ENCODE measurements at places on chromosomes 2 and 18.
A peak's percentile ranks its signal among the peaks of the same experiment; 100 is the strongest.

DNA sequence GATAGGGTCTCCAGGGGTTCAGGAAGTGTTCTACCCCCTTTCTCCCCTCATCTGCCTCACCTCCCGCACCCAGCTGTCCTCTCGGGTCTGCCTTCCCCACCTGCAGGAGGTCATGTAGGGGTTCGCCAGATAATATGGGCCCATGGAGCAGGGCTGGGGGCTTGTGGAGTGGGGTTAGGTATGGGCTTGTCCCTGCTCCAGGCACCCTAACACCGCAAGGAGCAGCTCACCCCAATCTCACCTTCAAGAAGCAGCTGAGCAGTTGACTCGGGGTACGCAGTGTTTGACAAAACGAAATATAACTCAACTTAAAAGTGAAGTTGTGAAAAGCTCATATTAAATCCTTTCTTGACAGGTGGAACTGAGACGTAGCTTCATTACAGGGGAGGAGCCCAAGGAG, 99.6 kb downstream of the CTIF start:
- DNase-seq = no peak

DNA sequence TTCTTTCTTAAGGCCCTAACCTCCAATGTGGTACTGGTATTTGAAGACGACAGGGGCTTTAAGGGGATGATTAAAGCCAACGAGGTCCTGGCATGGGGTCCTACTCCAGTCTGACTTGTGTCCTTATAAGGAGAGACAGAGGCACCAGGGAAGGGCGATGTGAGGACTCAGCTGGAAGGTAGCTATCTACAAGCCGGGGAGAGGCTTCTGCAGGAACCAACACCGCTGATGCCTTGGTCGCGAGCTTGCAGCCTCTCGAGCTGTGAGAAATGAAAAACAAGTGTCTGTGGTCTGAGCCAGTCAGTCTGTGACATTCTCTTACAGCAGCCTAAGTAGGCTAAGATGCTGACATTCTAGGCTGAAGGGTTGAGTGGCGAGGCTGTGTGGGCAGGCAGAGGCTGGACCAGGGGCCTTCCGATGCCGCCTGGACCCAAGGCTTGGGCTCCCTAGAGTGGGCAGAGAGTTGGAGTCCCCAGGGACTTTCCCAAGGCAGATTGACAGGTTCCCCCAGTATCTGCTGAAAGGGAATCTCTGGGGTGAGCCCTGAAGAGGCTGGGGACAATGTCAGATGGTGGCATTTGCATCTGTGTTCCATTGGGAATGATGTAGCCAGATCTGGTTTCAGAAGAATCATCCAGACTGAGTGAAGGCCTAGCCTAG, 322.9 kb upstream of the HS6ST1 start:
- no peak for DNase-seq

- DNase-seq = no peak
Observed at GRCh38 chr2:23760736-23761135, 166.2 kb downstream of the ATAD2B start.

DNA sequence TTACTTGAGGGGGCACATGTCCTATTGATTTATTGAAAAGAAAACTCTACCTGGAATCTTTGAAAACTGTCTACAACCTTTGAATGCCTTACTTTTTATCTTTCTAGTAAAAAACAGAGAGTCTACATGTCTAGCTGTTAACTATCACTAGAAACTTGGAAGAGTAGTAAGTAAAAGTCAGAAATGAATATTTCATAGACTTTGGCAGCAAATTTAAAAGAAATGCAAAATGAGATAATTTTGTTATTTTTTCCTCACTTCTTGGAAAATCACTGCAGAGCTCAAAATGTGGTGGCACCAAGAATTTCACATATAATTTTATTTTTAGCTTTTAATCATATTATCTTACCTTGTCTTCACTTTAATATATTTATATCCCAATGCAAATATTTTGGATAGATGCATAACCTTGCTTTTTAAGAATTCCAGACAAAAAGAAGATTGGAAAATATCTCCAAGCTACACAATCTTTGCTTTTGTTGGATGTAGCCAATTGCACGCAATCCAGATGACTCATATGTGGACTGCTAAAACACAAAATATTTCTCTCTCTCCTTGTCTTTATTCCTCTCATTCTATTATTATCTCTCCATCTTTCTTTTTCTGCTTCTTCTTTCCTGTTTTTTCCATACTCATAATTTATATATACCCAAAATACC, 92.2 kb upstream of the DSEL start:
- DNase-seq = no peak

DNA sequence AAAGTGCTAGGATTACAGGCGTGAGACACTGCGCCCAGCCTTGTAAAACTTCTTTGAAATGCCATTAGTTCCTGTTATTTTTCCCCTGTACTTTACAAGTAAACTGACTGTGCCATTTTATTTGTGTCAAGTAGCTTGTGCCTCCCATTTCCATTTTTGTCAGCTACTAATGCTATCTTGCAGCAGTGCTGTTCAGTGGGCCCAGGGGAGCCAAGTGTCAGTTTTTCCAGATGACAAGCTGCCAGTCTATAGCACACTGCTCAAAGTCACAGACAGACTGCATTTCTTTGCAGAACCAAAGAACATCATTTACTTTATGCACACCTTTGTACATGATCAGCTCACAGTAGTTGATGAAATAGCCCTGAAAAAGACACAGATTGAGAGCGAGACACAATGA, 901.3 kb upstream of the CDH2 start:
- DNase-seq = no peak

- no peak for DNase-seq
Observed at GRCh38 chr2:118576109-118576855, 271.2 kb downstream of the EN1 start.

- no peak for DNase-seq
Observed at GRCh38 chr18:76476665-76477561, 18.1 kb downstream of the ZNF516 start.

DNA sequence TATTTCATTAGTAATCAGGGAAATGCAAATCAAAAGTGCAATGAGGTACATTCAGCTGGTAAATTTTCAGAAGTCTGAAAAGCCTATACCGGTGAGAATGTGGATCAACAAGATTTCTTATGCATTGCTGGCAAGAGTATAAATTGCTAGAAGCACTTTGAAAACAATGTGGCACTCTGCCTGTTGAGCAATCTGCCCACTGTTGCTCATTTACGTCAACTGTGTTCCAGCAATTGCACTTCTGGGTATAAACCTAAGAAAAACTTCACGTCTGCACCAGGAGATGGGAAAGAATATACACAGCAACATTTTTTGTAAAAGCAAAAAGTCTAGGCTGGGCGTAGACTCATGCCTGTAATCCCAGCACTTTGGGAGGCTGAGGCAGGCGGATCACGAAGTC, 40.8 kb downstream of the MTERF4 start:
- DNase-seq = no peak

- peak; percentile 37 for DNase-seq
Observed at GRCh38 chr2:181891966-181892798, 652 bp downstream of the ITPRID2 start.

DNA sequence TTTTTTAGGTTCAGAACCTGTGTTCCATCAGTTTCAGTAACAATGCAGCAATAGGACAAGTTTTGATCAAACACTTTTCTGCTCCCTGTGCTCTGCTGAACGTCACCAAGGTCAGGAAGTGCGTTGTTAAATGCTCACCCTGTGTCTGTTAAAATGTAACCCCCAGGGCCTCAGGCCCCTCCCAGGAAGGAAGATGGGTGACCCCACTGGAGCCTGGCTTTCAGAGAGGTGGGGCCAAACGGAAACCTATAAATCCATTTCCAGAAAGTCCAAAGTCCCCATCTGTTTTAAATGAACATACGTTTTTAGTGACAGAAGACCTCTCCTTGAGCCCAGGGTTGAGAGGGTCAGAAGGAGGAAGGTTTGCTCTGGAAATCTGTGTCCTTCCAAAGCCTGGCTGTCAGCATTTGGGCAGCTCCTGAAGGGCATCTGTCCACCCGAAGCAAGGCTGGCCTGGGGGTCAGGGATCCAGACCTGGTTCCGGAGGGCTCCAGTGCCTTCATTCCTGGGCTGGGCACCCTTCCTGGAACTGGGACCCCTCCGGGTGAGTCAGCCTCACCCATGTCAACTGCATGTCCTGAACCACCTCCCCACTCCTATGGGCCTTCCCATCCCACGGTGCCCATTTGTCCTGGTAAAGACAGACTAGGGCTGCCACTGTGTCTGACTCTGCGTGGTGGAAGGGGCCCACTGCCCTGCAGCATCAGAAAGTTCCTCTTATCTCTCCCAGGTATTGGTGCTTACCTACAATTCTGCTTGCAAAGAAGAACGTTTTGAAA, 117.4 kb upstream of the COPS8 start:
- no peak for DNase-seq

- no peak for DNase-seq
Observed at GRCh38 chr2:109558076-109558882, 55.5 kb downstream of the SEPTIN10 start.

- no peak for DNase-seq
Observed at GRCh38 chr2:105950521-105951383, 206.0 kb downstream of the NCK2 start.

GRCh38 chr2:36820942-36821605, 124.6 kb downstream of the VIT start:
- no peak for DNase-seq

- DNase-seq = no peak
Observed at GRCh38 chr2:128497461-128497860, 178.8 kb upstream of the HS6ST1 start.

DNA sequence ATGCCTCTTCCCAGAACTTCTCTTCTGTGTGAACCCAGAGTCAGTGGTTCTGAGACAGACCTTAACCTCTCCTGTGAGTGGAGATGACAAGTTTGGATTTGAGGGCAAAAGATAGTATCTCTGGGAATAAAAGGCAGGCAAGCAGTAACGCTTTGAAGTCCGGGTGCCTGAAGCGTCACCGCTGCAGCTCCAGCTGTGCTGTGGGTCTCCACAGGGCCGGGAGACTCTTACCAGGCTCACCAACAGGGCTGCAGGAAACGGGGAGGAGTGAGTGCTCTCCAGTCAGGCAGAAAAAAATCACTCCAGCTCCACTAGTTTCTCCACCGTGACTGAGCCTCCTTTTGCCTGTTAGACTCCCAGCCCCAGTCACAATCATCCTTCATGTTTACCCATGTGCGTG, 79.7 kb upstream of the MAP4K4 start:
- no peak for DNase-seq

- DNase-seq = no peak
Observed at GRCh38 chr18:26421503-26421902, 126.8 kb downstream of the KCTD1 start.

DNA sequence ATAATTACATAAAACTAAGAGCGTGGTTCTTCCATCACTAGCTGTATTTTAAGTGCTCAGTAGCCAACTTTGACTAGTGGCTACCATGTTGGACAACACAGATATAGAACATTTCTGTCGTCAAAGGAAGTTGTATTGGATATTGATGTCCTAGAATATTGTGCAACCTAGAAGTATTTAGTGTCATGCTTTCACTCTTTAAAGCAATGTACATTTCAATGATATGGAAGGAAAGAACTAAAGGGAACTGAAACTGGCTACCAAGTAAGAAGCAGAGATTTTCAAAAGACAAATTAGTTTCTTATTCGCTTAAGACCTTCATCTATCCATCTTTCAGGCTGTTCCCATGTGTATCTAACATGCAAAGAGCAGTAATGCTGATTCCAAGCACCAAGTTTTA, 85.4 kb upstream of the EML6 start:
- no peak for DNase-seq

- no peak for DNase-seq
Observed at GRCh38 chr2:41460661-41461060, 587.2 kb upstream of the PKDCC start.

DNA sequence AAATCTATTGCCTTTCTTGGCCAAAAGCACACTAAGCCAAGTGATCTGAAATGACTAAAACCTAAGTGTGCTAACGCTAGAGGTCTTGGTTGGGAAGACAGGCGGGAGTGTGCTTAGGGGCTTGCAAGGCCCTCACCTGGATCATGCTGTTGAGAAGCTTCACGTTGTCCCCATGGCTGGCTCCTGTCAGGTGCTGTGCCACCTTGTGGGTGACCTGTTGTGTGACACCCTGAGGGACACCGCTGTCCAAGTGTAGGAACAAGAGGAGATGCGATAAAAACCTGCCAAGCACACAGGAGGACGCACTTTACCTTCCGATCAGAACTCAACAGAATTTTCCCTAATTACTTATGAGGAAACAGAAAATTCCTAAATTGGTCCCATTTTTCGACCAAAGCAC, 50.8 kb downstream of the EPG5 start:
- DNase-seq = no peak

- no peak for DNase-seq
Observed at GRCh38 chr2:218986148-218986761, 1.3 kb upstream of the FEV start.

- DNase-seq = no peak
Observed at GRCh38 chr18:11290786-11291185, 141.4 kb upstream of the PIEZO2 start.

GRCh38 chr2:151828890-151829324, 686 bp upstream of the ARL5A start:
- DNase-seq = no peak

GRCh38 chr2:3529316-3530025, 10.1 kb upstream of the ADI1 start:
- DNase-seq = no peak

DNA sequence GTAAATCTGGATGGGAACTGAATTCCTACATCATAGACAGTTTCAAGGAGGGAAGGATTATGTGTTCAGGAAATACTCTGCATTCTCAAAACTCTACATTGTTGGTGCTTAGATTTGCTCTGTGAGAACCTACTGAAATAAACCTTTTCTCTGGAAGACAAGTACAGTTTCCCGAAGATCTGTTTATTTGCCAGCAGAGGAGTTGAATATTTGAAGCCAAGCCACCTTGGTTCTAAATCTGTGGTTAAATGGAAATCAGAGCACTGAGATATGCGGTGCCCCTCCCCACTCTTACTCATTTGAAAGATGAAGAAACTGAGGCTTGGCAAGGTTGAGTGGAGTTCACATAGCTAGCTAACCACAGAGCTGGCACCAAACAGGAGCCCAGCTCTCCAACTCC, 146.3 kb upstream of the CTAGE1 start:
- DNase-seq = no peak

GRCh38 chr2:114661971-114662939, 219.8 kb downstream of the DPP10 start:
- no peak for DNase-seq

DNA sequence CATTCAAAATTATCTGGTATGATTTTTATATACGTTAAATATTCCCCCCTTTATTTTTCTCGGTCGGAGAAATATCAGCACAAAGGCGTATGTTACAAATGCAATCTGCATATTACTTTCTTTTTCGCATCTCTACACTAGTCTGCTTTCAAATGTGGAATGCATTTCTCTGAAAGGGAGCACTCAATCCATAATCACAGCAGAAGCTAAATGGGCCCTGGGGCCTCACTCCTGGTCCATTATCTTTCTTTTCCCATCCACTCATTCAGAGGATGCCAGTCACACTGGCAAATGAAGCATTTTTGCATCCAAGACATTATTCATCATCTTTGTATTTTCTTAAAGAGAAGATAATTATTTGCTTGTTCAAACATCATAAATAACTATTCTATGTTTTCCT, 295.2 kb upstream of the LRP1B start:
- DNase-seq = no peak

- DNase-seq = no peak
Observed at GRCh38 chr2:80246534-80246933, 58.0 kb downstream of the LRRTM1 start.
